ENCODE measurements at places on chromosomes 7 and 10.

DNA sequence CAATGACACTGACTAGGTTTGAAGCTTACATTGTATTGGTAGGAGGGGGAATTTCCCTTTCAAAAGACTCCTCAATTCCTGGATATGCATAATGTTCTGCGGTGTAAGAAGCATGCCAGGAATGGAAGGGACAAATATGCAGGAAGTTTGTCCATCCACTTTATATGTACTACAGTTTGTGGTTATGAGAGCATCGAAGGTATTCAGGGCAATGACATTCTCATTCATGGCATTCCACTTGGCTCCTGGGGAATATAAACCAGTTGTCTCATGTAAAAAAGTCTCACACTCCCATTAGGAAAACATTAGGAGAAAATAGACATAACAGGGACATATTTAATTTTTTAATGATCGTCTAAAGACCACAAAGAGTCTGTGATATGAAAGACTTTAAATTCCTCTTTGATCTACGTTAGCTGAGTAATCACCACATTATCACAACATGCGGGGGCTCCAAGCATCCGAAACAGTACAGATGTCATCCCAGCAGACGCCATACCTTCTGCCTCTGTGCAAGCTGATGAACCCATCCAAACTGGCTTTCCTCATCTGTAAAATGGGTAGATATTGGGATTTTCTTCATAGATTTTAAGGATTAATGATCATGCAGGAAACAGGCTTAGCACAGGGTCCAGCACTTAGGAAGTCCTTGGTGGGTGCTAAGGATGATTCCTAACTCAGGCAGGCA, 675.3 kb downstream of the INHBA start:
- DNase-seq = no peak

GRCh38 chr7:156017916-156018700, 205.8 kb upstream of the SHH start:
- no peak for DNase-seq

- no peak for DNase-seq
These were observed 32.0 kb downstream of the PSMC2 start for GRCh38 chr7:103379270-103379975.

DNA sequence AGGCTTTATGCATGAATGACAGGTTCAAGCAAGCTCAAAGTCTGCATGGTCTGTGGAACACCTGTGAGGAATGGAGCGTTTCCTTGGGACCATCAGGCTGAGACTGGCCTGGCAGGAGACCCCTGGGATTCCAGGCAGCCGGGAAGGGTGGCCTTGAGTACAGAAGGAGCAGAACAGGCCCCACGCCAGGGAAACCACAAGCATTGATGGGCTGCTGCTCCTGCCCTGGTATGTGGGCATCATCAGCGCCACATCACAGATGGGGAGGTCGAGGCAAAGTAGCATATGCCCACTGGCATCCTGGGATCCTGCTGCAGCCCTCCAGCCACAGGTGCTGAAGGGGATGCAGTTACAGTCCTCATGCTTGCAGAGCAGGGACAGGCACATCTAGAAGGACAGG, 40.9 kb downstream of the ANTXRL start:
- no peak for DNase-seq

- no peak for DNase-seq
These were observed 150.4 kb downstream of the PARD3 start for GRCh38 chr10:34664706-34665105.

DNA sequence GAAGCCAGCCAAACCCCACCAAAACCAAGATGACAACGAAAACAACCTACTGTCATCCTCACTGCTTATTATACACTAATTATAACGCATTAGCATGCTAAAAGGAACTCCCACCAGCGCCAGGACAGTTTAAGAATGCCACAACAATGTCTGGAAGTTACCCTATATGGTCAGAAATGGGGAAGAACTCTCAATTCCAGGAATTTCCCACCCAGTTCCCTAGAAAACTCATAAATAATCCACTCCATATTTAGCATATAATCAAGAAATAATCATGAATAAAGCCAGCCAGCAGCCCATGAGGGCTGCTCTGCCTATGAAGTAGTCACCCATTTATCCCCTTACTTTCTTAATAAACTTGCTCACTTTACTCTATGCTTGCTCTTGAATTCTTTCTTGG, 20.8 kb downstream of the MICU1 start:
- no peak for DNase-seq

GRCh38 chr7:136741941-136742340, 126.5 kb upstream of the CHRM2 start:
- DNase-seq = no peak

DNA sequence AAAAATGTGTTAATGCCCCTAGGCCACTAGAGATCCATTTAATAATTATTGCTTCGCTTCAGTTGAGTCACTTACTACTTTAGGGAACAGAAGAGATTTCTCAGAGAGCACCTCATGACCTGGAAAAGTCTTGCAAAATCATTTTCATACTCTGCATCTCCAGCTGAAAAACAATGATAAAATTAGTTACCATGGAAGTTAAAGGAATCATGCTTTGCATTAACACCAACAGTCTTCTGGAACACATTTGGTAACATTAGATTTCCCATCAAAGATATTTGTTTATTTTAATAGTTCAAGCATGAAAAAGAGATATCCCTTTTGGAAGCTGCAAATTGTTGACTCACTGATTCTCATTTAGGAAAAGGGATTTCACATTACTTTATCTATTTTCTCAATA, 1.8 kb upstream of the STEAP2 start:
- DNase-seq = no peak

DNA sequence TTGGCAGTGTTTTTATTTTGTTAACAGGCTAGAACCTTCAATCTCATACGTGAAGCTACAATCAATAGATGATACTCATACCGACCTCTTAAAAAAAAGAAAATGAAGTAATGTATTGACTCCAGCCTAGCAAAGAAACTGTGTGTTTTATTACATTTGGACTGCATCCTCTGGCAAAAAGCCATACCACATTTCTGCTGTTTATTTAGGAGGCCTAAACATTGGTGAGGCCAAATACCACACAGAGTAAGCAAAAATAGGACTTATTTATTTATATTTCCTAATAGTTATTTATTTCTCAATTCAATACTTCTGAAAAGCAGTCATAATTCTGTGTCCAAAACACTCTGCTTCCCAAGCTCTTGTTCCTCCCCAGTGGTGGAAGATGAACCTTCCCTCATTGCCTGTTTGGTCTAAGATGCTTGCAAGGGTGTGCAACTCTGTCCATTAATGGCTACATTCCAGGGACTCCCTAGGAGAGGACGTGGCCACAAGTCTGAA, 398.8 kb upstream of the KLF6 start:
- no peak for DNase-seq

GRCh38 chr7:155228459-155228845, 69.2 kb upstream of the INSIG1 start:
- DNase-seq = no peak

DNA sequence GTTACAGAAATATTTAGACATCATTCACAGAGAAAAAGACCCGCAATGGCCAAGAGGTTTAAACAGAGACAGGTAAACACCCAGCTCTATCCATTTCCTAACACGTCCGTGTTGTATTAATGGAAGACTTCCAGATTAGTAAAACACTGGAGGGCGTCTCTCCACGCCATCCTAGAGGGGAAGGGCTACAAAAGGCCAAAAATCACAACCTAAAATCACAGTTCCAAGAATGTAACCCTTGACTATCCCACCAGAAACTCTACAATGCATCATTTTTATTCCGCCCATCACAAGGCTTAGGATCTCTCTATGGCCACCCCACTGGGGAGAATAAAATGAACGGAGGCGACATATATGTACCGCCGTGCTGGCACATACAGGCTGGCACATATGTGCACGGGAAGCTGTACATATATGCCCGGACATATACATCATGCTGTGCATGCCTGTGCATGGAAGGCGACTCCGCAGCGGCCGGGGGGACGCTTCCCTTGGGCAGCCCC, 734 bp downstream of the PCLO start:
- DNase-seq = no peak

- no peak for DNase-seq
These were observed 113.5 kb downstream of the CELF2 start for GRCh38 chr10:11131112-11131639.

DNA sequence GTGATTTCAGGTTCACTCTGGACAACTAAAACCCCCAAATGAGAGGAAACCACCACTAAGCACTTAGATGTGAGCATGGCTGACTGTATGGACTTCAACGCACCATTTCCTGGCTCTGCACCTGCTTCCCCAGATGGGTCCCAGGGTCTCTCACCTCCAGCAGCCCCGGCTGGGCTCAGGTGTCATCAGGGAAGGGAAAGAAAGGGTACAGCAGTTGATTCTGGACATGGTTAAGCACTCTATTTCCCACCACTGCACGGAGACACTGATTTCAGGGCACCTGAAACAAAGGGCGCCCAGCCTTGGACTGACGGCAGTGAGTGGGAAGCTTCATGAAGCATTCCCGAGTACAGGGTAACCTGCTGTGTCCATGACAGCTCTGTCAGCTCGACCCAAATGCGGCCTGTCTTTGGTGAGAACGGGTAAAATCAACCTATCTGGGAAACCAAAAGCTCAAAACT, 19.0 kb downstream of the FAM53B start:
- no peak for DNase-seq

DNA sequence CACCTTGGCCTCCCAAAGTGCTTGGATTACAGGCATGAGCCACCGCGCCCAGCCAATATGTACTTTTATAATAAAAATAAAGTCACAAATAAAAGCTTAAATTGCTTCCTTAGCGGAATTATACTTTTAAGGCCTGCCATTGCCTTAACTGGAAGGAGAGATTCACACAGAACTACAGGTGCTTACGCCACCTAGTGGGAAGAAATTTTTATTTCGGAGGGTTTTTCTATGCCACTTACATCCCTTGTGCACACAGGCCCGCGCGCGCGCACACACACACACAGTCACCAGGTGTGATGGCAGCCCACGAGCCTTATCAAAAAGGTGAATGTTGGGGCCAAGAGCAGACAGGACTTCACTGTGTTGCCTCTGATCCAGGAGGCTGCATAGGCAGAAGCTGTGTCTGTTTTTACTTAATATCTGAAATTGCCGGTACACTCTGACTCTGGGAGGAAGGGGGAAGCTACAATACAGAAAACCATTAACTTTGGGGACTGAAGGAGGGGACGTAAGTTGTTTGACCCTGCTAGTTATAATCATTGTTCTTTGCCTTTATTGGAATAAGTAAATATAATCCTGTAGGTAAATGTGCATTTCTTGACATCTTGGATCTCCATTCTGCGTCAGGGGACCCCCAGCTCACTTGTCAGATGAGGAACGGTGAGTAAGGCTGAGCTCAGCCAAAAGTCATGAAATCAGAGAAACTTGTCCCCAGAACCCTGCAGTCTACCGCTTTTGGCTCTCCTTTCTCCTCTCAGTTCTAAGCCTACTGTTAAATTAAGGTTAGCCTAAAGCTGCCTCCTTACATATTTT, 87.1 kb downstream of the SLC16A9 start:
- DNase-seq = no peak

GRCh38 chr10:90304533-90304932, 553.3 kb downstream of the HTR7 start:
- DNase-seq = no peak

DNA sequence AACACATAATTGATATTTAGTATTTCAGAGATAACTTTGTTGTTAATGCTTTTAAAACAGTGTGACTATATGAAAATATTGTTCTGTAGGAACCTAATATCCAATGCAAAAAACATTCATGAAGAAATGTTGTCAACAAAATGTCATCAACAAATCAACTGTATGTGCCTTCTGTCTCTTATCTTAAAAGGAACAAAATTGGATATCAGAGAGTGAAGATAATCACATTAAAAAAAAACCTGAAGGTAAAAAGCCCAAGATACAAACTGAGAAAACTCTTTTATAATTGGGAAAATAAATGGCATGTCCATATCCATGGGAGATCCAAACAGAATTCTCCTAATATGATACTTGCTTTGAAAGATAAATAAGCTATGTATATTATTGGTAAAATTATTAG, 33.9 kb downstream of the ICA1 start:
- no peak for DNase-seq

- peak; percentile 8 for DNase-seq
These were observed 726 bp downstream of the MCU start for GRCh38 chr10:72692744-72692993.

GRCh38 chr10:36462194-36462593, 663.2 kb upstream of the ANKRD30A start:
- no peak for DNase-seq

DNA sequence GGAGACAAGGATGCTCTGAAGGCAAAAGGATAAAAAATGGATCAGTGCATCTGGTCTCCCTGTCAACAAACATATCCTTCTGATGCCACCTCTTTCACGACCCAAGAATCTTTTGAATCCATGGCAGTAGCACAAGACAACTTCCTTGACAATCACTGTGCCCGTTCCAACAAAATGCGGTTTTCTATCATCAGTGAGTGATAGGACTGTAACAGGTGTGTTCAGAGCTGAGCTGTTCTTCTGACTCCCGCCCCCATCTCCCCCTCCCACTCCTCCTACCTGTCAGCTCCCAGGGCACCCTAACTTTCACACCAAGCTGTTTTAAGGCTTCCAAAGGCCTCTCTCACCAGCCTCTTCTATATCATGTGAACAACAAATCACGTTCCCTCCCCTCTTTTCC, 74.8 kb downstream of the PARD3 start:
- DNase-seq = no peak
